ENCODE measurements at places on chromosomes 6 and 20.
A peak's percentile ranks its signal among the peaks of the same experiment; 100 is the strongest.

GRCh38 chr6:99559057-99559456, 9.4 kb downstream of the CCNC start:
- peak; percentile 47 for DNase-seq

DNA sequence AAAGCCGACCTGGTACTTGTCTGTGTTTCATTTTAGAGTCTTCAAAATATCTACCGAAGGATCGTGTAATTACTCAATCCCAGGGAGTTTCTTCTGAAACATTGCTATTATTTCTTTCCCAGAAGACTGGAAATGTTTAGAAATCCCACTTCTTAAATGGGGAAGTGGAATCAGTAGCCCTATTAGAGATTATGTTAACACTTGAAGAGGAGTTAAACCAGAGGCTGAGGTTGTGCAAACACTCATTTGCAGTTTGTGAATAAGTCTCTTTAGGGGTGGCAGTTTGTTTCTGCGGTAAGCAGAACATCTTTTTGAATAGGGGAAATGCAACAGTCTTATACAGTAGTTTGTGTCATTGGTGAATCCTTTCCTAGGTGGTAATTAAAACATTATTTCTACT, 21.3 kb downstream of the DSP start:
- DNase-seq, result peak; percentile 71

DNA sequence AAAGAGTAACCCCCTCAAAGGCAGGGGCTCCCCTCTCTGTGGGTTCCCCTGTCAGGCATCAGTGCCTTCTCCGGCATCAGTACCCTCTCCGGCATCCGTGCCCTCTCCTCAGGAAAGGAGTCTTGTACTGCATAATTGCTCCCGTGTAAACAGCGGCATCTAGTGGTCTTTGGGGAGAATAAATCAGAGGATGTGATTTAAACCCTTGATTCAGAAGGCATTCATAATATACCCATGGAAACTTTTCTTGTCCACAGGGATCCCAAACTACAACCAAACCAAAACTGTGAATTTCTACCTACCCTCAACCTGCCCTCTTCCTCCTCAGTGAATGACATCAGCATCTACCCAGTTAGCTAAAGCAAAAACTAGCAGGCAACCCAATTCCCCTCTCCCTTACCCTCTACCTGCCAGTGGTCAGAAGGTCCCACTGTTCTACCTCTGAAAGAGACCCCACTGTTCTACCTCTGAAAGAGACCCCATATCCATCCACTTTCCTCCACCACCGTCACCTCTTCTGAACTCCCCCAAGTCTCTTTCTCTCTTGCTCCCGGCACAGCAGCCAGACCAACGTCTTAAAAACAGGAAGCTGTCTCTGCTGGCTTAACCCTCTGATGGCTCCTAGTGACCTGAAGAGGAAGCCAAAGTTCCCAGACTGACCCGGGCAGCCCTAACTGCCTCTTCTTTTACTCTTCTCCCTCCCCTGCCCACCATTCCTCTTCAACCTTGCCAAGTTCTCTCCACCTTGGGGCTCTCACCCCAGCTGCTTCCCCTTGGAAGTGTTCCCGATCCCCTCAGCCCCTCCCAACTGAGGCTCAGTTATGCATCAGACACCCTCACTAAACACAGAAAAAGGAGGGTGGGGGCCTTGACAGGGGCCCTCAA, 27.2 kb downstream of the UBE2V1 start:
- DNase-seq, result peak; percentile 89

DNA sequence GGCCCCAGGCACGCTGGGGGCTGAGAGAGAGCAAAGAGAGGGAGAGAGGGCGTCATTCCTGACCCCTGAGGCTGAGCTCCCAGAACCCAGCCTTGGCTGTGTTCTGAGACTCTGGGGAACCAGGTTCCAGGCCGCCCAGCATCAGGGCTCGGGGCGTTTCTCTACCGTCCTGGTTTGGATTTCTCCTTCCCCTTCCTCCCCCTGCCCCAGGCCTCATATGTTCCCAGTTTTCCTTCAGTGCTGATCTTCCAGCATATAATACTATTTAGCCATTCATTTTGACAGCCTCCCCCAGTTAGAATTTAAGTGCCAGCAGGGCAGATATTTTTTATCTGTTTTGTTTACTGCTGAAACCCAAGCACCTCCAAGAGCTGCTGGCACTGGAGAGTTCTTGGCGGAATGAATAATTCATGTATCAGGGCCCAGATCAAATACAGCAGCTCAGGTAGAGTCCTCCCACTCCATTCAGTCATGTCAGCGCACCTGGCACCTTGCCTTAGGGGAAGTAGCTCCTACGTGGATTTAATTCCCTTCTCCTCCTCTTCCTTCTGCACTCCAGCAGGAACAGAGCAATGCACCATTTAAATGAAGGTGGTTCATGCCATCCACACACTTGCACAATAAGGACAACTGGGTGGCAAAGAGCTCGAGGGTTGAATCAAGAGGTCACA, 23.4 kb upstream of the FRMD1 start:
- no peak for DNase-seq

GRCh38 chr6:27053738-27054137, 193.8 kb upstream of the PRSS16 start:
- no peak for DNase-seq

- no peak for DNase-seq
Measured at GRCh38 chr6:4401408-4402368, 266.3 kb upstream of the ECI2 start.

DNA sequence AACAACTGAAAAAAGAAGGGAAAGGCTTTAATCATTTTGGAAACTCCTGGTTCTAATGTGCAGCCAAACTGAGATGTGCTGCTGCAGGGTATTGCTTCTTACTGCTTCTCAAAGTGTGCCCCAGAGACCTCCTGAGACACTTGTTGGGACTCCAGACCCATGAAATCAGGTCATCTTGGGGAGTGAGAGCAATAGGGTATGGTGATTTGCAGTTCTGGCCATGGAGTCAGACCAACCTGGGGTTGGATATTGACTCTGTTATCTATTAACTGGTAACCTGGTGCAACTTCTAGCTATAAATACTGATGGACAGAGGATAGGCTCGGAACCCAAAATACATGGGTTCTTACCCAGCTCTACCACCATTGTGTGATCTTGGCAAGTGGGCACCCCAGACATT, 3.8 kb downstream of the TSPO2 start:
- DNase-seq, result no peak
